ENCODE measurements at places on chromosomes 5 and 9. TPM values are rescaled to one million over a fixed set of nuclear protein-coding genes. Genes with fewer than 3 reads are reported as not detected.

GRCh38 chr5:138666226-138666742 is 86.9 kb upstream of the CTNNA1 start:
- H3K27ac ChIP-seq, result no peak overlapping the region
- no peak overlapping the region for H3K4me3 ChIP-seq
- H3K27me3 ChIP-seq, result no peaks in the 10 kb centered on the region
- no peaks in the 10 kb centered on the region for H3K36me3 ChIP-seq
- DNase-seq, result no peak
- H3K4me1 ChIP-seq, result peaks cover 44% of the 10 kb centered on the region

DNA sequence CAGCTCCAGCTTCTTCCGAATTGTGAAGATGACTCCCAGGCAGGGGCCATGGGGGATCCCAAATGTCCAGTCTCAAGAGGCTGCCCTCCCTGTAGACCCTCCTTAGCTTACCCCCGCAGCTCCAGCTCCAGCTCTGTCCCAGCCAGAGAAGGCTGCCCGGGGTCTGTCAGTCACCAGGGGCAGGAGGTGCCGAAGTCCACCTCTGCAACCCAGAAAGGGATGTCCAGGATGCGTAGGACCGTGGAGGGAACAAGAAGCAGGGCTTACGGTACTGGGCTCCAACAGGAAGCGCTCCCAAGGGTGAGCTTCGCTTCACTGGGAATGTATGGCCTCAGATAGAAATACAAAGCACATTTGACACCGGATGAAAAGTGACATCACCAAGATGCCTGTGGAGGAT is 6.0 kb downstream of the IPPK start:
- H3K36me3 ChIP-seq, result no peaks in the 10 kb centered on the region
- no peak overlapping the region for H3K4me3 ChIP-seq
- H3K27ac ChIP-seq, result no peak overlapping the region
- no peaks in the 10 kb centered on the region for H3K27me3 ChIP-seq

GRCh38 chr5:32100230-32100629 is 73.9 kb downstream of the GOLPH3 start:
- DNase-seq, result no peak
- H3K4me3 ChIP-seq, result no peak overlapping the region
- no peaks in the 10 kb centered on the region for H3K4me1 ChIP-seq
- peaks cover 6% of the 10 kb centered on the region for H3K36me3 ChIP-seq

NOXA1 gene
- 7.3 TPM for total RNA-seq

DNA sequence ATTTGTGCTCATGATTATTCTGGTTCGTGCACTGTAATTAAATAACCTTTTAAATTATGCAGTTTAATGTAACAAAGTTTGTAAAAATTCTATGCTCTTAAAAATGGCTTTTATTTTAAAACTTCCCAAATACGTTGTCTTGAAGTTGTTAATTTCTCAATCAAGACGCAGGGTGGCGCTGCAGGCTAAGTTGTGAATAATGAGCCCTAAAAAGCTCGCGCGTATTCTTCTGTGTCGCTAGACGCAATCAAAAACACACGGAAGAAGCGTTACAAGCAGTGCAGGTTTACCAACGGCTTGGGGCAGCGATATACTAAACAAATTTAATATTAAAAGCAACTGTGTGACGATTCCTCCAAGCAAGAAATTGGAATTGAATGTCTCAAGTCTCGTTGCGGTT is at the start of gene PCDHB4:
PCDHB4 (plus strand) TSS at position 256 of the 400 bp plus-strand sequence. CDS start 181 bp downstream, outside the sequence.
- H3K27ac ChIP-seq, result no peak within 1 kb of the TSS
- H3K4me1 ChIP-seq, result no peaks in the 10 kb centered on the region
- no peaks in the 10 kb centered on the region for H3K27me3 ChIP-seq
- no peak for DNase-seq
- H3K36me3 ChIP-seq, result no peaks in the 10 kb centered on the region
- H3K4me3 ChIP-seq, result no peak within 1 kb of the TSS

C5orf52 gene
- total RNA-seq, result not detected

NTNG2 gene
- total RNA-seq, result not detected

- DNase-seq, result no peak
- H3K27me3 ChIP-seq, result no peaks in the 10 kb centered on the region
- no peak overlapping the region for H3K4me3 ChIP-seq
Observed at GRCh38 chr9:87585123-87585855, 87.6 kb downstream of the DAPK1 start.

GRCh38 chr5:482506-482905 is 39.5 kb downstream of the EXOC3 start:
- no peaks in the 10 kb centered on the region for H3K27me3 ChIP-seq
- H3K4me1 ChIP-seq, result no peaks in the 10 kb centered on the region
- DNase-seq, result no peak
- H3K27ac ChIP-seq, result no peak overlapping the region
- no peak overlapping the region for H3K4me3 ChIP-seq

DNA sequence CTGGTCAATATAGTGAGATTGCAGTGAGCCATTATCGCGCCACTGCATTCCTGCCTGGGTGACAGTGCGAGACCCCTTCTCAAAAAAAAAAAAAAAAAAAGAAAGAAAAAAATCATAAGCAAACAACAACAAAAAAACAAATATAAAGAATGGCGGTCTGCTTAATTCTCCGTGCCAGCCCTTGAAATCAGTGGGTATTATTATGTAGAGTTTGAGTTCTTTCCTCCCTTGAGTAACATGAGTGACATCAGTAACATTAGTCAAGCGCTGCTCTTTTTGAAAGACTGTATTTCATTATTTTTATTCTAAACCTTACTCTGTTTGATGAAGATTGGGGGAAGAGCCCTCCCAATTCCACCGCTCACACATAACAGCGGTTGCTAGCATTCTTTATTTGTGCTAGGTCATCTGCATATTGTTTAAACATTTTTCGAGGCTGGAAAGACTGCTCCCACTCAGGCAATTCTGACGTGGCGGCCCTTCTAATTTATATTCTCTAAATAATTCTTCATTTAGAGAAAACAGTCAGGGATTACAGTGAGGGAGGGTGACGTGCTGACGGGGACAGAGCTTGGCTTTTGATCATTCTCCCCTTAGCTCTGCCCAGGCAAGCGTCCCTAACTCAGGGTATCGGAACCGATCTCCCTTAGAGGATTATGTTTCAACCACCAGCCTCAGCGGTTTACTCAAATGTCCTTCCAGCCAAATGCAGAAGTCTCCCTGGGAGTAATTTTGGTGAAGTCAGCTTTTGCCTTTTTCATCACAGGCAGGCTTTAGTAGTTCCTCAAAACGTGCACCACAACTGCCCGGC is 860 bp upstream of the MARCHF6 start:
- H3K27ac ChIP-seq, result peak overlapping the region; percentile 99
- peak overlapping the region; percentile 78 for H3K4me3 ChIP-seq
- peaks cover 7% of the 10 kb centered on the region for H3K4me1 ChIP-seq
- no peak for DNase-seq
- no peaks in the 10 kb centered on the region for H3K27me3 ChIP-seq

DNA sequence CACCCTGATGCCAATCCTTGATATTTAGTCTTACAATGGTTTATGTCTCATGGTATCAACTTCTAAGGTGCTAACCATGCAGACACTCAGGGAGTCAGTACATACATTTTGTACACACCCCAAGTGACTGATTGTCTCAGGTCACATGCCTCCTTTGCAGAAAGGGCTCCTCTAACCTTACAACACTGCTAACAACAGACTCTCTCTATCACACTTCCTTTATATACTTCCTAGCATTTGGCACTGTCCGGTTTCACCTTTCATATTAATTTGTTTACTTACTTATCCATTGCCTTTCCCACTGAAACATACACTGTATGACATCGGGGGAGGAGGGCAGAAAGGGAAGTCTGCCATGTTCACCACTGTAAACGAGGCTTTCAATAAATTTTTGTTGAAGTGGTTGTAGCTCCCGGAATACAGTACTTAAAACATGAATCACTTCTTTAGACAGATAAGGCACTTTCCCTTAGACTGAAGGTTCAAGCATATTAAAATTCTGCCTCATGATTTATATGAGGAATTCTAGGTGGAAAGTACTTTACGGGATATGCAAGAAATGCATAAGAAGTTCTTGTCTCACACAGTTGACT is 20.6 kb downstream of the EMB start:
- H3K4me3 ChIP-seq, result no peak overlapping the region
- H3K27me3 ChIP-seq, result no peaks in the 10 kb centered on the region
- no peak for DNase-seq
- no peaks in the 10 kb centered on the region for H3K36me3 ChIP-seq

GRCh38 chr9:135229701-135230385 is 142.4 kb downstream of the OLFM1 start:
- H3K4me1 ChIP-seq, result no peaks in the 10 kb centered on the region
- DNase-seq, result no peak
- no peak overlapping the region for H3K4me3 ChIP-seq

- H3K27me3 ChIP-seq, result no peaks in the 10 kb centered on the region
- H3K27ac ChIP-seq, result no peak overlapping the region
- no peaks in the 10 kb centered on the region for H3K36me3 ChIP-seq
- H3K4me1 ChIP-seq, result no peaks in the 10 kb centered on the region
Observed at GRCh38 chr5:170623576-170624181, 119.9 kb downstream of the KCNIP1 start.

GRCh38 chr9:126869368-126869767 is 8.9 kb downstream of the ZBTB34 start:
- H3K36me3 ChIP-seq, result no peaks in the 10 kb centered on the region
- no peak overlapping the region for H3K27ac ChIP-seq
- no peak for DNase-seq
- peaks cover 12% of the 10 kb centered on the region for H3K4me1 ChIP-seq
- H3K27me3 ChIP-seq, result no peaks in the 10 kb centered on the region
- H3K4me3 ChIP-seq, result no peak overlapping the region

DNA sequence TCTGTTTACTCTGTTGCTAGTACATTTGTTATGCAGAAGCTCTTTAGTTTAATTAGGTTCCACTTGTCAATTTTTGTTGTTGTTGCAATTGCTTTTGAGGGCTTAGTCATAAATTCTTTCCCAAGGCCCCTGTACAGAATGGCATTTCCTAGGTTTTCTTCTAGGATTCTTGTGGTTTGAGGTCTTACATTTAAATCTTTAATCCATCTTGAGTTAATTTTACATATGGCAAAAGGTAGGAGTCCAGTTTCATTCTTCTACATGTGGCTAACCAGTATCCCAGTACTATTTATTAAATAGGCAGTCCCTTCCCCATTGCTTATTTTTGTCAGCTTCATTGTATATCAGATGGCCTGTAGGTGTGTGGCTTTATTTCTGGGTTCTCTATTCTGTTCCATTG is 792.4 kb downstream of the PTPRD start:
- H3K27ac ChIP-seq, result no peak overlapping the region
- no peaks in the 10 kb centered on the region for H3K27me3 ChIP-seq
- no peak for DNase-seq
- H3K4me1 ChIP-seq, result no peaks in the 10 kb centered on the region

GRCh38 chr9:88197781-88198340 is 59.6 kb upstream of the SPATA31C2 start:
- DNase-seq, result no peak
- H3K4me3 ChIP-seq, result no peak overlapping the region
- H3K27ac ChIP-seq, result peak overlapping the region; percentile 84

- DNase-seq, result no peak
- H3K36me3 ChIP-seq, result peaks cover 3% of the 10 kb centered on the region
- no peaks in the 10 kb centered on the region for H3K27me3 ChIP-seq
- H3K27ac ChIP-seq, result no peak overlapping the region
- no peaks in the 10 kb centered on the region for H3K4me1 ChIP-seq
Observed at GRCh38 chr9:128986671-128987070, 39.2 kb downstream of the NUP188 start.

- no peak overlapping the region for H3K27ac ChIP-seq
- no peak for DNase-seq
- H3K4me3 ChIP-seq, result no peak overlapping the region
- no peaks in the 10 kb centered on the region for H3K27me3 ChIP-seq
Observed at GRCh38 chr5:158499075-158499891, 600.4 kb downstream of the EBF1 start.

PCDHGB3 gene
- total RNA-seq, result 0.54 TPM

- H3K4me1 ChIP-seq, result no peaks in the 10 kb centered on the region
- no peaks in the 10 kb centered on the region for H3K36me3 ChIP-seq
- H3K27me3 ChIP-seq, result no peaks in the 10 kb centered on the region
Observed at GRCh38 chr9:131013771-131014676, 5.0 kb downstream of the LAMC3 start.

GPX3 gene
- total RNA-seq, result 80.6 TPM

GRCh38 chr5:127684726-127685467 is 18.3 kb upstream of the CCDC192 start:
- no peaks in the 10 kb centered on the region for H3K36me3 ChIP-seq
- no peak for DNase-seq
- H3K4me1 ChIP-seq, result no peaks in the 10 kb centered on the region
- no peak overlapping the region for H3K4me3 ChIP-seq
- no peak overlapping the region for H3K27ac ChIP-seq
- H3K27me3 ChIP-seq, result no peaks in the 10 kb centered on the region

FAXDC2 gene
- total RNA-seq, result 0.95 TPM

Data from Caco-2 (cell line).